ENCODE measurements at places on chromosomes 12 and 14.

DNA sequence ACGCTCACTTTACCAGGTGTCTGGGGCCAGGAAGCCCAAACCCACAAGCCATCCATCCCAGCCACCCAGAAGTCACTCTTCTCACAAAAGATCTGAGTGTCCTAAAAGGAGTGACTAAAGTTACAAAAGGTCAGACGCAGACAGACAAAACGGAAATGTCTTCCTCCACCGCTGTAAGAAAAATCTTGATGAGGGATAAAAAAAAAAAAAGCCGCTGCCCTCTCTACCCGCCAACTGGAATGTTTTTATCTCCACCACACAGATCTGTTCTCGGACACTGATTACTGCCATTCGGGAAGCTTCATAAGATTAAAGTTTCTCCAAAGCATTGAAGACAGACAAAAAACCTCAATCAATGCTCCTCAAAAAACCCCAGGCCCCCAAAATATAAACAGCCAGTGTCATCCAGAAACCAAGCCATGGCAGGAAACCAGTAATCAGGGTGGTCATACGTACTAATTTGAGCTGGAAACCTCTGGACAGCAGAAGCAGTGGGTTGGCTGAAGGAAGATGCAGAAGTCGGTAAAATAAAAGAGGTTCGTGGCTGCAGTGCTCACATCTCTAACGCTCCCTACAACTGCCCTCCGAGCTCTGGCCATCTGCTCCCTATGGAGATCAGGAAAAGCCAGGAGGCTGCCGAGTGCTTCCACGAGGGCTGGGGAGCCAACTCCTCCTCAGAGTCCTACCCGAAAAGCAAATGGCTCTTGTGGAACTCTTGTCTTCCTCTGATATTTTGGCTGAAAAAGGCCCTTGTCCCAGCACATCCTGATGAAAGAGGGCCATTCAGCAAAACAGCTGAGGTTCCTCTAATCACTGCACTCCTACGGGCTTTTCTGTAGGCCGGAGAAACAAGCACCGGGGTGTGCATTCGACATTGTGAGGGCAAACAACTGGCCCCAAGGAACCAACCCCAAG is 30.3 kb downstream of the SSH1 start:
- DNase-seq, result no peak

DNA sequence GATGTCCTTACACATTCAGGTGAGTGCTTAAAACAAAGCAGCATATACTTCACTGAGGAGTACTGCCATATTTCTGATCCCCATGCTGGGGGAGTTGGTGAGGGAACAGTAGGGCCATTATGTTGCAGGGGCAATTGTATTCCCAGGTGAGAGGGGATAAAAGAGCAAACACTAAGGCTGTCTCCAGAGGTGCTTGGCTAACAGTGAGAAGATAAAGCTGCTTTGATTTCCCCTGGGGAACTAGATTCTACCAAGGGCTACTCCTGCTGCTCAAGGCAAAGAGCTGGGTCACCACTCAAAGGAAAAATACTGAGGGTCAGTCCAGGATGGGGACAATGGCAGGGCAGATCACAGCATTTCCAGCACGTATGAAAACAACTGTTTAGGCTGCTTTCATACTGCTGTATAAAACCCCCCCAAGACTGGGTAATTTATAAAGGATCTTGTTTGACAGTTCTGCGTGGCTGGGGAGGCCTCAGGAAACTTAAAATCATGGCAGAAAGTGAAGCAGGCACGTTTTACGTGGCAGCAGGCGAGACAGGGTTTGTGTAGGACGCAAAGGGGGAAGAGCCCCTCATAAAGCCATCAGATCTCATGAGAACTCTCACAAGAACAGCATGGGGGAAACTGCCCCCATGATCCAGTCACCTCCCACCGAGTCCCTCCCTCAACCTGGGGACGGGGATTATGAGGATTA is 47.8 kb upstream of the OR5AU1 start:
- no peak for DNase-seq

DNA sequence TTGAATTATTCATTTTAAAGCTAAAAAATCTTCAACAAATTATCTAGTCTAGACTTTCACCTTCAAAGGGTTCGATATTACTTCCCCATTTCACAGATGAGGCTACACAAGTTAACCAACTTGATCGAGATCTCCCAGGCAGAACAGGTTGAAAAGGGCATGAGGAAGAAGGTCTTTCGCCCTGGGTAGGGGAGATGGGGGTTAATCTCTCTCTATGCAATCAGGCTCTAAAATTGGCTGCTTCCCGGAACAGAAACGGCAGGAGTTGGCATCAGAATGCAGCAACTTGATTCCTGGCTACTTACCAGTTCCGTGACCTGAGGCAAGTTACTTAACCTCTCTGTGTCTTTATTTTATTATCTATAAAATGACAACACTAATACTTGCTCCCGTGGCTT is 2.4 kb upstream of the CISTR start:
- no peak for DNase-seq

GRCh38 chr14:30266290-30266689 is 292.7 kb upstream of the G2E3 start:
- DNase-seq, result no peak

GRCh38 chr14:72640911-72641485 is 252.9 kb downstream of the DPF3 start:
- DNase-seq, result no peak

DNA sequence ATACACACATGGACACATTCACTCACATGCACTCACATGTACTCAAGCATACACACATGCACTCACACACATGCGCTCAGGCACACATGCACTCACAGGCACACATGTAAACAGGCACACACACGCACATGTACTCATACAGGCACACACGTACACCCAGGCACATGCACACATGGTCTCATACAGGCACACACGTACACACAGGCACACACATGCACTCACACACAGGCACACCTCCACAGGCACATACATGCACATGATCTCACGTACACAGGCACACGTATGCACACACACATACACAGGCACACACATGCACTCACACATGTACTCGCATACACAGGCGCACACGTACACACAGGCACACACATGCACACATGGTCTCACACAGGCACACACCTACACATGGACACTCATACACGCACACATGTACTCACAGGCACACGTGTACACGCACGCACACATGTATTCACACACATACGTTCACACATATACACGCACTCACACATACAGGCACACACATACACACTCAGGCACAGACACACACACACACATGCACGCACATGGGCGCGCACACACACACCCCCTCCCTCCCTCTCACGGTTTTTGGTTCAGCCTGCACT is 138.9 kb downstream of the CACNA1C start:
- no peak for DNase-seq

GRCh38 chr12:92769124-92769901 is 66.5 kb downstream of the PLEKHG7 start:
- DNase-seq, result no peak

GRCh38 chr14:75184492-75184891 is 8.1 kb upstream of the TMED10 start:
- no peak for DNase-seq

DNA sequence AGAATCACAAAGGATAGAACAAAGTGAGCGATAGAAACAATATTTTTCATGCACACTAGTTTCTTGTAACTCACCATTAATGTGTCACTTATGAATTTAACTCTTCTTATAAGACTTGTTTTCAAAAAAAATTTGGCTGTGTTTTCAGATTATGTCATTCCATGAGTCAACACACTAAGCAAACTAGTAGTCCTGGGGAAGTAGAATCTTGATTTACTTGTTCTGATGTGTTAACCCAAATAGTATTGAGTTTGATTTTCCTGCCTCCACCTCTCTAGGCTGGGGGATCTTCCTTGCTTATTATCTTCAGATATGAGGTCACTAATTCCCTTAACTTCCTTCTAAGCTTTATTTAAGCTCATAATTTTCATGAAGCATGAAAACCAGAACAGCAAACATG is 151.0 kb upstream of the SEL1L start:
- no peak for DNase-seq

DNA sequence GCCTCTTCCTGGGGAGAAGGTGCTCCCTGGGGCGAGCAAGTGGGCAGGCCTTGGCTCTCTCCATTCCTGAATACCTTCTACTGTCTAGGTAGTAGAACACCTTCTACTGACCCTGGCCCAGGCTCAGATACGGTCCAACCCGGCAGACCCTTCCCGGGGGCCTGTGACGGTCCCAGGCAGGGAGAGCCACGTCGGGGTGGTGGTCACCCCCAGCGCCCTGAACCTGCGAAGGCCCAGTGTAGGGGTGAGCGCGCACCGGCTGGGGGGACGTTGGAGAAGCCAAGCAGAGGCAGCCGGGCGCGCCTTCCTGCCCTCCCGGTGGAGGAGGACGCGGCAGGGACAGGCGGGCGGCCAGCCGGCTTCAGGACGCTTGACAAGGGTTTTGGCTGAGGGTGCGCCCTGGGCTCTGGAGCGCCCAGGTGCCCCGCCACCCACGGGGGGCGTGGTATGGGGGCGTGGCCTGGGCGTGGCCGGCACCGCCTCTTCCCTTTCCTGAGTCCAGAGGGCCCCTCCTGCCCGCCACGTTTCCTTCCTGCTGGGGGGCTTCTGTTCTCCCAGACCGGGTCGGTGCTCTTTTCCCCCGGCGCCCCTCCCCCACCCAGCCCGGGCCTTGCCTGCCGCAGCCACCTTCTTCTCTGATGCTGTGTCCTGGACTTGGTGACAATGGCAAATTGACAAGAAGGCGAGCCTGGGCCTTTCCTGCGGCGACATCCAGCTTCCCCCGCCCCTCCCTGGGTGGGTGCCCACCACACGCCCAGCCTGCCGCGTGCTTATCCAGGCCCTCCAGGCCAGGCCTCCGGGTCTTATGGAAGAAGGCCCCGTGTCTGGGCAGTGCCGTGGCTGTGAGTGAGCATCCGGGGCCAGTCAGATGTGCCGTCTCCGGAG is 24.5 kb upstream of the PPP1R13B start:
- DNase-seq, result peak; percentile 51

DNA sequence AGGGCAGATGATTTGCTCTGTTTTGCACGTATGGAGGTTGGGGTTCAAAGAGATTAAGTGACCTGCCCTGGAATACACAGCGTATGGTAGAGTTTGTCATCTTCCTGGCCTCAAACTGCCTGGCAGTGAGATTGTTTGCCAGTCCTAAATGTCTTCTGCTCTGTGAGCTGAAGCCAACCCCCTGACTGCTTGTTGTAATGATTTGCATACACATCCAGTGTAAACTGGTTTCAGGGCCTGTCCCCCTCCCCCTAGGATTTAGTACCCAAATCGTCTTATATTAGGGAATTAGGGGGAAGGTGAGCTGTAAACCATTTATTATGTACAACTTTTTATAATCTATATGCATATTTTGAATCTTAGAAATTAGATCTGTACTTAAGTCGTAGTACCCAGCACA is 38.4 kb downstream of the AKAP3 start:
- no peak for DNase-seq

DNA sequence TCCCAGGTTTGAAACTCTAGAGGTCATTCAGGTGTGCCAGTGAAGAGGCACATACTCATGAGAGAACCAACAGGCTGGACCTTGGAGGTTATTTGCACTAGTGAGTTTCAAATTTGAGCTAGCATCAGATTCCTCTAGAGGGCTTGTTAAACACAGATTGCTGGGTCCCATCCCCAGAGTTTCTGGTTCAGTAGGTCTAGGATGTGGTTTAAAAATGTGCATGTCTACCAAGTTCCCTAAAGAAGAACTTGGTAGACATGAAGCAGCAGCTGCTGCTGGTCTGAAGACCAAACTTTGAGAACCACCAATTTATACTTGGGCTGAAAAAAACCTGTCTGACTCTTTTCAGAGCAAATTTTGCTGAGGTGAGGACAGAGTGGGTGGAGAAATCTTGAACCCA is 61.7 kb downstream of the SUSD6 start:
- DNase-seq, result no peak

- DNase-seq, result no peak
Measured at GRCh38 chr12:22536346-22536945, 7.9 kb downstream of the C2CD5 start.

GRCh38 chr14:103089386-103090335 is 4.9 kb upstream of the EXOC3L4 start:
- no peak for DNase-seq

- no peak for DNase-seq
Measured at GRCh38 chr12:25503666-25504065, 49.4 kb downstream of the LMNTD1 start.

DNA sequence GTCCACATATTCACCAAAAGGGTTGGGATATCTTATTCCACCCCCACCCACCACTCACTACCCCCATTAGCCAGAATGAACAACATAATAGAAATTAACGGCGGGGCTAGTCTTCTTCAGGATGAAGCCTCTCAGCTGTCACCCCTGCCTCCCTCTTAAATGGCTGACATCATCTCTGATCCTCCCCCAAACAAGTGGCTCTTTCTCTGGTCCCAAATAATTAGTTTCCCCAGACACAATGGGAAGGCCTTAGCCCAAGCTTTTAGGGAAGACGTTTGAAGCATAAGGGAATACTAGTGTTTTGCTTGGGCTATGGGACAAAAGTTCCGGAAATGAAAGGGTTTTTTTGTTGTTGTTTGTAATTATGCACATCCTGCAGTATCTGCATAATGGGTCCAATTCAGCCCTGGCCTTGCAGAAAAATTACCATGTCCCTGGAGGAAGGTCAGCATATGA is 13.8 kb downstream of the STON2 start:
- no peak for DNase-seq

- no peak for DNase-seq
Measured at GRCh38 chr14:89089330-89089729, 264.9 kb downstream of the TTC8 start.

- no peak for DNase-seq
Measured at GRCh38 chr12:126667339-126667738, 1599.6 kb upstream of the TMEM132C start.

DNA sequence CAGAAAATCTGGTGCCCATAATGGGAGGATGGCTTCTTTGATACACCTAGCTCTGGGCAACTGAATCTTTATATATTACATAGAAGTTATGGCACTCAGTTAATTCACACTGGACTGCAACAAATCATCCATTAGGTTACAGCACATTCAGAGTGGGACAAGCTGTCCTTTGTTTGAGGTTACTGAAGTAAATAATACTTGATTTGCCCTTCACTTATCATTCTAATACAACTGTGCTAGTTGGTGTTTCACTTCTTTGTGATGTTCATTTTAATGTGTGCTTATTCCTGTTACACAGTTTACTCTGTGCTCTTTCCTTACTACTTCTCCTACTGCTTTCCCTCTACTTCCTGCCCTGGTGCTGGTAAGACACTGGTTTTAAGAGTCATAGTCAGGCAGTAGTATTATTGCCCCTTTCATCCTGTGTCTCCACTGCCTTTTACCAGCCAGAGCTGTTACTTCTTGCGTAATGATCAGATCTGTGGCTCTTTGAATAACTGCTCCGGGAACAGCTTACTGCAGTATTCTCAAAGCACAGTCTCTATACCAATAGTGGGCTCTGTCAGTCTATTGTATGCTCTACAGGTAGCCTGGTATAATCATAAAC is 36.4 kb upstream of the GXYLT1 start:
- DNase-seq, result no peak

GRCh38 chr14:95609398-95609990 is 74.6 kb downstream of the GLRX5 start:
- no peak for DNase-seq

GRCh38 chr14:24054646-24055045 is 2.8 kb downstream of the CARMIL3 start:
- no peak for DNase-seq
